Activated CD4-positive, alpha-beta T cell treated with anti-CD3 and anti-CD28 coated beads, Interleukin-2, amount 10 ng/mL, durations not matched to agents 7 days and 5 days (primary cell): ENCODE measurements at places on chromosomes 13 and 19. TPM values are rescaled to one million over a fixed set of nuclear protein-coding genes. Genes with fewer than 3 reads are reported as not detected.

The ZNF333 gene
- total RNA-seq = 12.5 TPM

DNA sequence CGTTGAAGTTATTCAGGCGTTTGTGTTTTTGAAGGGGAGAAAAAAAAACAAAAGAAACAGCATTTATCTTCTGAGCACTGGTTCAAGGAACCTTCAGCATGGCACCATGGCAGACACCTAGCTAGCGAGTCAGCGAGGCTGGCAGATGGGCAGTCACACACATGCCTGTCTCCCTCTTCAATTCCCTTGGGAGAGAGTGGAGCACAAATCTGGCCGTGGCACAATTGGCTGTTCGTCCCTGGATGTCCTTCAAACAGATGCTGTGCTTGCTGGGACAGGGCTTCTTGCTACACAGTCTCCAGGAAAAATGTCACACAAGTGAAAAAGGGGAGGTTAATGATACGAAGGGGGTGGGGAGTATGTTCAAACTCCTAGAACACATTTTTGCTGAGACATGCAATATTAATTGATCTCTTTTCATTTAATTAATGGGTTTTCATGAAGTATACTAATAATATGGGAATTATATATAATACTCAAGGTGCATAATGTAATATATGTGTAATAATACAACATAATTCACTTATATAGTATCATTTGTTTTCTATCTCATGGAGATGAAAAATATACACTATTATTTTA, 1674.5 kb upstream of the SLC10A2 start:
- no peak for DNase-seq
- no peaks in the 10 kb centered on the region for H3K36me3 ChIP-seq
- no peak overlapping the region for H3K4me3 ChIP-seq
- H3K4me1 ChIP-seq = no peaks in the 10 kb centered on the region

The LMTK3 gene
- total RNA-seq = 5.1 TPM

The TUBGCP3 gene
- 67.7 TPM for total RNA-seq
